Transverse colon (tissue), 4 donors: ENCODE measurements at places on chromosomes 1 and 21. TPM values are rescaled to one million over a fixed set of nuclear protein-coding genes. Genes with fewer than 3 reads are reported as not detected.

DNA sequence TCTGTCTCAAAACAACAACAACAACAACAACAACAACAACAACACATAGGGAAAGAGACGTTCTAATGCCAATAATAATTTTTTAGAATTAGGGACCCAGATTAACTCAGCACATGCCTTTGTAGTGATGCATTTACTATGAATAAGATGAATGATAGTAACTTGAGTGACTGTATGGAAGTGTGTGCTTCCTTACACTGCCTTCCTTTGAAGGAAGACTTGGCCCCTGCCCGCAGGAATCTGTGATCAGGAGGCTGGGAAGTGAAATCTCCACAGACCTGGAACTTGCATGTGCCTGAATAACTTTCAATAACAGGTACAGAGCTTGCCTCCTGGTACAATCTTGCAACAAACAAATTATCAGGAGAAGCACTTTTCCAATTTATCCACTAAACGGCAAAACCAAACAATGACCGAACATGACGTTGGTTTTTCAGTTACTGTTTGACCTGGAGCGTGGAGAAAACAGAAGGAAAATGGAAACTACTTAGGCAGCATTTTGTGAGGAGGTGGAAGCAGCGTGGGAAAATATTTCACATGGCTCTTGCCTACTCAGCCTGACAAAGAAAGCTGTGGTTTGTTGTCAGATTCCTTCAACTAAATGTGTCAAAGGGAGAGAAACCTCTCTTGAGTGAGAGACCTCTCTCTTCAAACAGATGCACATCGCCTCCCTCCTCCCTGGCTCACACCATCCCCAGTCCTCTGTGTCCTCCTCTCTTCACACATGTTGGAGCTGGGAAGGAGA, 10.1 kb upstream of the ABCA4 start:
- no peak for DNase-seq

Gene LCE3E
- total RNA-seq: not detected

DNA sequence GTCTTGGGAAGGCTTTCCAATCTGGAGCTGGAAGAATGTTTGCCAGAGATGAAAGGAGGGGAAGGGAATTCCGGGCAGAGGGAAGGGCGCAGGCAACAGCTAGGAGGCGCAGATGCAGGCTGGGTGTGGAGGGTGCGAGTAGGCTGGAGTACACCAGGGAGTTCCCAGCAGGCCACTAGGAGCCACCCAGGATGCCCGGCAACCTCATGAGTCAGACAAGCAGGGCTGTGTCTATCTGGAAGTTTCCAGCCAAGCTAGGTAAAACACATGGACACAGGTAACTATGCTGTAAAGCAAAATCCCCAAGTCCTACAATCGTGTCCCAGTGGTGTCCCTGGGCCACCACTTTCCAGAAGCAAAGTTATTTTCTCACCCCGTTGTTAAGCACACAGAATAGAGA, 990 bp upstream of the NBL1 start:
- peak; percentile 87 for DNase-seq

DNA sequence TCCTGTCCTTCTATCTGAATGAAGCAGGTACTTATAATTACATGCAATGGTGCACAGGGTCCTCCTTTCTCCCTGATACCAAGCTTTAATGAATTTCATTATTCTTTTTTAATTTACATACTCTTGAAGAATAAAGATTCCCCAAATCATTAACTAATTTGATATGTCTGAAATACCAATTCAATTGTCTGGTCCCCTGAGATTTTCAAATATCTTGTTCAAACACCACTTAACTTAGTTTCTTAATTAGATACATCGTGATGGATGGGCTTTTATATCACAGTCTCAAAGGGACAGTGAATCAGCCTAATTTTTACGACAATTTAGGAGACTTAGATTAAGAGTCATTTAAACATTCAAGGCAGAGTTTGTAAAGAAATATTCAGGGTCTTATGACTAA, 1054.6 kb downstream of the PLA2G4A start:
- DNase-seq: no peak

DNA sequence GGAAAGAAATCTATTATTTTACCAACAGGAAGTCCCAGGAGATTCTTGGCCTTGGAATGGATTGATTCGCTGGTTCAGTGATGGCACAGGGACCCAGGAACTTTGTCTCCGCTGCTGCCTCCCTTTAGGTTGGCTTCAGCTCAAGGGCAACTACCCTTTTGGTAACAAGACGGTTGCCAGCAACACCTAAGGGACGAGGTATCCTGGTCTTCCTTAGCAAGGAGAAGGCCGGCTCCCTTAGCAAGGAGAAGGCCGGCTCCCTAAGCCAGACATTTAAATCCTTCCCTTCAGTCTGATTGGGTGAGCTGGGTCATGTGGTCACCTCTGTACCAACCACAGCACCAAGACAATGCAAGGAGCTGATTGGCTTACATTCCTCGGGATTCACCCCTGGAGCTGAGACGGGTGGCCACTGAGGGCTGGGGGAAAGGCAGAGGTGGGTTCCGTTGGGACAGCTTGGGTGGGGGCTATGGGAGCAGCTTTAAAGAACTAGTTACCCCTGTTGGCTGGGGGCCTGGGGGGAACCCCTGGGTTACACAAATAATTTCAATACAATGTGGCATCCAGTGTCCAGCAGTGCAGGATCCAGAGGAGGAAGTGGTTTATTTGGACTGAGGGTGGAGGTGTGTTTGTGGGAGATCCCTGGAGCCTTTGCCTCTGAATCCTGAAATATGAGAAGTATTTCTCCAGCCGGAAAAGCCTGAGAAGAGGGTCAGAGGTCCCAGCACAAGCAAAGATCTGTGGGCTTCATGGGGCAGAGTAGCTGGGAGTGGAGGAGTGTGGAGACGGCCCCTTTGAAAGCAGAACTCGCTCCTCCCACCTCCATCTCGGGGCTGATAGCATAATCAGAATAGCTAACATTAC, 20.7 kb upstream of the CLIC4 start:
- no peak for DNase-seq

- DNase-seq: no peak
Observed at GRCh38 chr1:61910035-61910434, 167.8 kb downstream of the PATJ start.

- DNase-seq: no peak
Observed at GRCh38 chr1:243213045-243213787, 41.9 kb downstream of the CEP170 start.

Gene ARMH1
- total RNA-seq: 0.40 TPM

- DNase-seq: no peak
Observed at GRCh38 chr1:84376000-84376910, 22.0 kb upstream of the DNASE2B start.

DNA sequence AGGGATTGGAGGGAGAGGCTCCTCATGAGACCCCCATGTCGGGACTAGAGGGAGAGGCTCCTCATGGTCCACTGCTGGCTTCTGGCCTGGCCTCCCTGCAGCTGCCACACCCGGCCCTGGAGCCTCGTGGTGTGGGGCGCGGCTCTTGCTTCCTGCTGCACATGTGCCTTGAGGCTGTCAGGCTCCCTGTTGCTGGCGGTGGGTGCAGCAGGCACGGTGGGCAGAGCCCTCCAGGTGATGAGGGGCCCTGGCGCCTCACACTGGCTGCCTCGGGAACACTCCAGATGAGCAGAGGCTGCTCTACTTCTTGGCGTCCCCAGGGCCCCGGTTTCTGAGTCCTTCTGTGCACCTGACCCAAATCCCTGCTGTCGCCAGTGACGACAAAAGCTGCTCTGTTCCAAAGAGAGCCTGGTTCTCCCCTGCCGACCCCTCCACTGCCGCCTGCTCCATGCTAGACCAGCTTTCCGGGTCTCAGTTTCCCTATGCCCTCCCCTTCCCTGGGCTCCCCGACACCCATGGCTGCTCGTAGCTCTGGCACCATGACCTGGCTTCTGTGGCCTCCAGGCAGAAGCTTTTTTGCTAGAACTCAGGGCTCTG, 9.7 kb upstream of the ATAD3B start:
- peak; percentile 53 for DNase-seq

Gene NUP210L
- total RNA-seq: not detected

GRCh38 chr1:153552335-153552734, 3.3 kb upstream of the S100A3 start:
- peak; percentile 5 for DNase-seq

GRCh38 chr1:180280617-180281016, 50.6 kb downstream of the LHX4 start:
- no peak for DNase-seq

DNA sequence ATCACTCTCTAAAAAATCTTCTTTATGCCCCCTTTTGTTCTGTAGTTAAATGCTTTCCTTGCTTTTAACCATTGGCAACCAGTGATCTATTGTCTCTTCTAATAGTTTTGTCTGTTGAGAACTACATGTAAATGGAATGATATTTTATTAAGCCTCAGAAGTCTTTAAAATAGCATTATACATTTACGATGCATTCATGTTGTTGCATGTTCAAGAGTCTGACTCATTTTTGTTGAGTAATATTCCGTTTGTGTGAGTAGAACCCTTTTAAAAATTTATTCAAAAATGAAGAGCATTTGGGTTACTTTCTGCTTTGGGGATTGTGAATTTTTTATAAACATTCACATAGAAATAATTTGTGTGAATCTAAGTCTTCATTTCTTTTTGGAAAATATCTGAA, 1352.9 kb downstream of the NCAM2 start:
- no peak for DNase-seq

Gene SH2D1B
- total RNA-seq: 1.4 TPM

Gene SLAMF7
- 0.20 TPM for total RNA-seq

Gene APCS
- total RNA-seq: not detected

- DNase-seq: no peak
Observed at GRCh38 chr1:210340311-210340710, 11.6 kb downstream of the HHAT start.

- no peak for DNase-seq
Observed at GRCh38 chr1:77143529-77144121, 75.6 kb downstream of the PIGK start.

GRCh38 chr1:207750631-207751305, 1.1 kb upstream of the CD46 start:
- no peak for DNase-seq

DNA sequence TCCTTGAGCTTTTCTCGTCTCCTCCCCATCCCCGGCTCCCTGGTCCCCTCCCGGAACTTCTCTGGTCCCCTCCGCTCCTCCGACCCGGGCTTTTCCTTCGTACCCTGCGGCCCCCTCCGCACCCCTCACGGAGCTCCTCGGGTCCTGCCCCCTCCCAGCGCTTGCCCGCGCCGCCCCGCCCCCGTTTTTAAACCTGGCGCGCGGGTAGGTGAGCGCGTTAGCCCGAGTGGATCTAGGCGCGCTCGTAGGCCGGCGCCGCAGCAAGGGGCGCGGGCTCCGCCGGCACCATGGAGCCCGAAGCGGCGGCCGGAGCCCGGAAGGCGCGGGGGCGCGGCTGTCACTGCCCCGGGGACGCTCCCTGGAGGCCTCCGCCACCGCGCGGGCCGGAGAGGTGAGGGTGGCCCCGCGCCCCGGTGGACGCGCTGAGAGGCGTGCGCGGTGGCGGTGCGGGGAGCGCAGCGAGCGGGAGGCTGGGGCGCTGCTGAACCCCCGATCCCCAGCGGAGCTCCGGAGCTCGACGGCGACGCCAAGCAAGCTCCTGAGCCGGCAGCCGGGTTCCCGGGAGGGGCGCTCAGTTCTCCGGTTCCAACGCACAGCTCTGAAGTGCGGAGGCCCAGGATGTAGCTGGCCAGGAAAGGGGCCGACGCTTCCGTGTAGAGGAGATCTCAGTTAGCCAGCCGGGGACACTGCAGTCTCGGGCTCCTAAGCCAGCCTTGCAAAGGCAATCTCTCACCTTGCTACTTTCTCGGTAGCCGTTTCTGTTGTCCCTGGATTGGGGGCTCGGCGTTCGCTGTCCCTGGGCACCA, at the start of gene RIPPLY3:
Gene RIPPLY3, plus strand, starts transcription at position 217 of the 806 bp plus-strand sequence. Its CDS starts 71 bp downstream, at position 288.
- no peak for DNase-seq

GRCh38 chr1:7686301-7686850, 84.7 kb upstream of the VAMP3 start:
- DNase-seq: no peak

DNA sequence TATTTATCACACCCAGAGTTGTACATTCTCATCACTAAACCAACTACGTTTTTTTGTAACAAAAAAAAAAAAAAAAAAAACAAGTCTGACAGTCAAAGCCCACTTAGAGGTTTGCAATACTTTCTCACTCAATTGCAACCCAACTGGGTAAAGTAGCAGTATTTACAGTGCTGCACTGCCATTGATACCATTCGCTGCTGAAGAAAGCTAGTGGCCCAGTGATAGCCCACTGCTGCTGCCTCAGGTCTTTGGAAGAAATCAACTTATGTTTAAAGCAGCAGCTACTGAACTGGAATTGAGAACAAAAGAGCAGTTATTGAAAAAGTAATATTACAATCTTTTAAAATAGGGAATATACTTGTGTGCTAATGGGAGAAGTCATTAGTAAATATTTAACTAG, 2.7 kb downstream of the HNRNPU start:
- DNase-seq: no peak

DNA sequence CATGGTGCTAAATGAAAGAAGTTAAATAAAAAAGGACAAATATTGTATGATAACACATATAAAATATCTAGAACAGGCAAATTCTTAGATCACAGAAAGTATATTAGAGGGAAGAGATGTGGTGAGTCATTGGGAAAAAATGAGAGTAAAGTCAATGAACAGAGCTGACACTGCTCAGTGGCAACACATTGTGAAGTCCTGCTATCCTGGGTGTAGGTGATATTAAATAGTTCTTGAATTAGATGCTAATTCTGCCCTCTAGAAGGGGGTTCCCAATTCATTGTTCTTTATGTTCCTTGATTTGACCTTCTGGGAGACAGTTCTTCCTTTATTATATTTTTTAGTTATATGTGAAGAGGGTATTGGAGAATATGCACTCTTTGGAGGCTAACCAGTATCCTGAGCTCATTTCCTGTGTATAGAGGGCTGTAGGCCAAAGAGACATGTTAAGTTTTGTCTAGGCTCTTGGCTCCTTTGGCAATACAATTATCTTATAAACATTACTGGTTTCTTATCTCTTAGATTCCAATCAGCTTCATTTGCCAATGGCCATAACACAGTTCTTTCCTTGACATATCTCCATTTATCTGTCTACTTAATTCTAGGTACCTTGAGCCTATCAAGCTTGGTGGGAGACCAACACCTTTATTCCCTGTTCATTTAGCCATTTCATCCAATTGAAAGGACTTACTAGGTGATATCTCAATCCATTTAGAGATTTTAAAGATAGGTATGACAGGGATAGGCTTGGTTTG, 6.6 kb upstream of the SLC35A3 start:
- no peak for DNase-seq
